Iris pigment epithelial cell (primary cell): ENCODE measurements at places on chromosomes 13 and 19.

DNA sequence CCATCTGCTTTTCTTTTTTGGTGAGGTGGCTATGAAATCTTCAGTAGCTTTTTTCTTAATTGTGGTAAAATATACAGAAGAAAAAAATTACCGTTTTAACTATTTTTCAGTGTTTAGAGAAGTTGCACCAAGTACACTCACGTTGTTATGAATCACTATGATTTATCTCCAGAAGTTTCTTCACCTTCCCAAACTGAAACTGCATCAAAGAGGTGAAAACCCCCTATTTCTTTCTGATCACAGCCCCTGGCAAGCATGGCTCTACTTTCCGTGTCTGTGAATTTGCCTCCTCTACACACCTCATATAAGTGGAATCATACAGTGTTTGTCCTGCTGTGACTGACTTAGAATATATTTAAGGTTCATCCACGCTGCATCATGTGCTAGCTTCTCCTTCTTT, 15.6 kb upstream of the SIGLEC10 start:
- no peak for DNase-seq

DNA sequence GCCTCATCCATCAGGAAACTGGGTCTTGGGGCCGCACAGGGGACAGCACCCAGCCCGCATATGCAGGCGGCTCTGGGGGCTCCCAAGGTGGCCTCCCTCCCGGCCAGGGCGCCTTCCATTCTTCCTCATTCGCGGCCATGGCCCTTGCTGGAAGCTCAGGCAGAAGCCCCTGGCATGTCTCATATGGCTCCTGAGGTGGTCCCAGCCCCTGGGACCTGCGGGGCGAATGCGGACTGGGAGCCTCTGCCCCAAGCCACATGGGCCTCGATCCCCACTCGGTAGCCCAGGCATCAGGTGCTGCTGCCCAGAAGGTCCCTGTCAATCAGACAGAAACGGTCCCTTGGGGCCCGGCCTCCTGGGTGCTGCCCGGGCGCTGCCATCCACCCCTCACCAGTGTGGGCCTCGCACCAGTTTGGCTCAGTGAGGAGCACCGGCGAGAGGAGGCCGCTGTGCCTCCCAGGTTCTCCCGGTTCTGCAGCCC, 301.6 kb downstream of the TEX29 start:
- no peak for DNase-seq

DNA sequence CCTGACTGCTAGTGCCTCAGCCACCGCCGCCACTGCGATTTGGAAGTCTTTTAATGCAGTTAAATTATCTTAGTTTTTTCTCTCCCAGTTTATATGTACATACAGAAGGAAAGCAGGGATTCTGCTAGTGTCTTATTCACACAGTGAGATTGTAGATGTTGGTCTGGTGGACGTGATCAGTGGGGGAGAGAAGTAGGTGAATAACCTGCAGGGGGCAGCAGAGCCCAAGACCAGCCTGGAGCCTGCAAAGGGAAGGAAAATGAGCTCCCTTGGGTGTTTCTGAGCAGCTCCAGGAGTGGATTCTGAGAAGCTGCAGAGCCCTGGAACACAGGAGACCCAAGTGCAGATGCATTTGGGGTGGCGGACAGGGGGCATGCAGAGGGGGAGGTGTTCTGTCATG, 26.3 kb downstream of the ZNF844 start:
- DNase-seq: peak; percentile 72

DNA sequence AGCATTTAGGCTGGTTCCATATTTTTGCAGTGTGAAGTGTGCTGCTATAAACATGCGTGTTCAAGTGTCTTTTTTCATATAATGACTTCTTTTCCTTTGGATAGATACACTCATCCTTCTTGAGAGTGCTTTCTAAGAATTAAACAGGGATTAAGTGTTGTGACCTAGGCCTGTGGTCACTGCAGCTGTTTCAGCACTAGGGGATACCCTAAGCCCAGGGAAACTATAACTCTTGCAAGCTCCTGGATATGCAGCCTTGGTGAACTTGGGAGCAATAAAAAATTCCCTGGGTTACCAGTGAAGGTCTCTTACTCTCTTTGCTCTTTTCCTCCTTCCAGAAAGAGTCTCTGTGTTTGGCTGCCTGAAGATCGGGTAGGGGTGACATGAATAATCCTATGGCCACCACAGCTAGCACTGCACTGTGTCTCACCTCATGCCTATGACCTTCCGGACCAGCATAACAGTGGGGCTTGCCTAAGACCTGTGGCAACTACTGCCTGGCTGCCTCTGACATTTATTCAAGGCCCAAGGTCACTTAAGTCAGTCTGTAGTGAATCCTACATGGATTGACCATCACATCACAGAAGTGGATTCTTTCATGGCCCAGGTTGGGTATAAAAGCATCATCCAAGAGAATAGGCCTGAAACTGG, 799.7 kb downstream of the DACH1 start:
- no peak for DNase-seq

DNA sequence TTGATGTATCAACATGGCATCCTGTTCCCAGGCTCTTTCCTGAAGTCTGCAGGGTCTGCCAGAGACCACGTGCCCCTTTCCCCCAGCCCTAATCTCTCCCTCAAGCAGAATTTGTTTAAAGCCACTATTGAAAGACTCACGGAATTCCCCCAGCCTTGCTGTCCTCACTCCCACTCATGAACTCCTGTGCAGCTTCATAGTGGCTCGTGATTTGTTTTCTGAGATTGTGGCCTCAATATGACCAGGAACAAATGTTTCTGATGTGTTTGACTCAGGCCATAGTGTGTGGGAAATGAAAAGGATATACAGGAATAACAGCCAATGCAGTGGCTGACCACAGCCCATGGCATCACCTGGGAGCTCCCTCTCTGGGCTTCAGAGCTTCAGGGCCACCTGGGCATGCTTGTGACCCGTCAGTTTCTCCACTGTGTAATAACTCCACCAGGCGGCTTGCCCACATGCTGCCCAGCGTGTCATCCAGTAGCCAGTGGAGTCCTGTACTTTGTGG, 8.1 kb upstream of the SERPINE3 start:
- DNase-seq: no peak

DNA sequence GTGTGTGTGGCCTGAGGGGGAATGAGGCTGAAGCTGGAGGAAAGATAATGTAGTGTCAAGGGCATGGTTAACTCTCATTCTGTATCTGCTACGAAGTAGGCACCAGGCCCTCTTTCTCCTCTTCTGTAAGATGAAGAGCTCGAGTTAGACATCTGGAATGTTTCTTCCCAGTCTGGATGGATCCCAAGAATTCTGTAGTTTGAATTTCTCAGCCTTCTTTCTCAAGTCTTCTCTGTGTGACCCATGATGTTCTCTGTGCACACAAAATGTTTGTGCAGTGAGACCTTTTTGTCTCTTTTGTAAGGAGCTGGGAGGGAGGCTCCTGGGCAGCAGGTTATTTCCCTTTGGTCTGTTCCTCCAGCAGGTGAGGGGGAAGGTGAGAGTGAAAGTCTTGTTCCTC, 13.7 kb downstream of the FGF9 start:
- DNase-seq: no peak

- peak; percentile 10 for DNase-seq
Observed at GRCh38 chr13:66265371-66265770, 964.8 kb downstream of the PCDH9 start.

GRCh38 chr19:6018786-6019185, 40.8 kb upstream of the RANBP3 start:
- DNase-seq: no peak

GRCh38 chr13:59111751-59112171, 1052.0 kb downstream of the DIAPH3 start:
- peak; percentile 92 for DNase-seq

DNA sequence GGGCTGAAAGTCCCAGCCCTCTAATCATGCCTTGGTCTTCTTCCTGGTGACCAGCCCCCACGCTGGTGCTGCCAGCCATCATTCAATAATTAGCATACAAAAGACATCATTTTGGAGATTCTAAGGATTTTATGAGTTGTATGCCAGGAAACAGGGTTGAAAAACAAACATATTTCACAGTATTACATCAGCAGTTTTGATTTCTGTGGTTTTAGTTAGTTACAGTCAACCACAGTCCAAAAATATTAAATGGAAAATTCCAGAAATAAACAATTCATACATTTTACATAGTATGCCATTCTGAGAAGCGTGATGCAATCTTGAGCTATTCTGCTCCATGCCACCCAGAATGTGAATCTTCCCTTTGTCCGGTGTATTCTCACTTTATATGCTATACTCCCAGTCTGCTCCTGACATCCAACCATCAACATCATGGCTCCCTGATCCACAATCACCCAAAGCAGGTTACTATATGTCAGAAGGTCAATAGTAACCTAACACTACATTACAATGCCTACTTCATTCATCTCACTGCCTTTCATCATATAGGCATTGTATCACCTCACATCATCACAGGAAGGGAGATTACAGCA, 49.2 kb downstream of the STOML3 start:
- DNase-seq: peak; percentile 3

- no peak for DNase-seq
Observed at GRCh38 chr13:77781808-77782207, 84.3 kb downstream of the SLAIN1 start.

DNA sequence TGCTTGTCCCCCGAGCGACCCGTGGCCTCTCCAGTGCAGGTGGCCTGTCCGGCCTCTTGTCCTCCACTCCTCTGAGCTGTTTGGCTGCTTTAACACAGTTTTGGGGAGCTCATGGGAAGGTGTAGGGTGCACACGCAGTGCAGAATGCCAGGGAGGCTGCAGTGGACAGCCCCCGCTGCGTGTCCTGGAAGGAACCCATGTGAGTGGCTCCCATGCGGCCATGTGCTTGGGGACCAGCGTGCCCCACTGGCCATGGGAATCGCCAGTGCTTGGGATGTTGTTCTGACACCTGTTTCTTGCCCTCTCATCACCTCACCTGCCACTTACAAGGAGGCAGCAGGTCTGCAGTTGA, 22.6 kb upstream of the F7 start:
- no peak for DNase-seq

- no peak for DNase-seq
Observed at GRCh38 chr19:50516456-50516855, 2.7 kb upstream of the ASPDH start.

- no peak for DNase-seq
Observed at GRCh38 chr19:5035793-5036697, 67.1 kb downstream of the KDM4B start.

DNA sequence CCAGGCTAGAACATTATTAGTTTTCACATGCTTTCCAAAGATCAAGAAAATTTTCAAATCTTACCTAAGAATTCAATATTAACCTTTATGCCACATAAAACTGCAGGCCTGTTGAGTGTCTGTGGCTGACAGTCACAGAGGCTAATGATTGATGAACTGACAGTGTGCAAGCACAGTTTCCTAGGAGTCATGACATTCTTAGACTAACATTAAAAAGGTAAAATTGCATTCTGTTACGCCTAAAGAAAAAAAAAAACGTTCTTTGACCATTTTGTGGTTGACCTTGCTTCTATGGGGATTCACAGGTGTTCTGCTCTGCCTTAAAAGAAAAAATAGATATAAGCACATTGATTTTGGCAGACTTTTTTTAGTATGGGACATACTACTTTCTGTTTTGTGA, 1776.2 kb downstream of the PCDH9 start:
- DNase-seq: no peak

DNA sequence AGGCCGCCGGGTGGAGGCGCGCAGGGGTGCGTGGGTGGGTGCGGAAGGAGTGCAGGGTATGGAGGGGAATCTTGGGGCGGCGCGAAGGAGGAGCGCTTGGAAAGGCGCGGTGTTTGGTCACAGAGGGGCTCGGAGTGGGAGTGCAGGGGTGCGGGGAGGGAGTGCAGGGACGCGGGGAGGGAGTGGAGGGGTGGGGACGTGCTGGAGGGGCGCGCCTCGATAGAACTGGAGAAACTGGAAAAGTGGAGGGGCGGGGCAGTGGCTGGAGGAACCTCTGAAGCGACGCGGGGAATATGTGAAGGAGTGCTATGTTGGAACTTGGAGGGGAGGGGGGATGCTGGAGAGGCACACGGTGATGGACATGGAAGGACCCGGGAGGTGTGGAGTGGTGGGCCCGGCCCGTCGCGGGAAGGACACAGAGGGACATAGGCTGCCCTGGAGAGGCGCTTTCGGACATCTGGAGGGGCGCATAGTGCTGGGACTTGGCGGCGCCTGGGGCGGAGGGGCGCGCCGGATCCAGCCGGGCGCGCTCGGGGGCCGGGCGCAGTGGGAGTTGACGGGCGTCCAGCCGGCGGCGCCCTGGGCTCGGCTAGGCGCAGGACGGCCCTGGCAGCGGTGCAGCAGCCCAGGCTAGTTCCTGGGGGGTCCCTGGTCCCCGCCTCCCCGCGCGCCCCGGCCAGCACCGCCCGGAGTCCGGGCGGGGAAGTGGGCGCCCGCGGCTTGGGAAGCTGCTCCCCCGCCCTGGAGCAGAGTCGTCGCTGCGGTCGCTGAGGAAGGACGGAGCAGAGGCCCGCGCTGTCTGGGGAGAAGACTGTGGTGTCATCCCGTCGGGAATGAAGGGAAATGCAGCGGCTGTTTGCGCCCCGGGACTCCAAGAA, 20.8 kb upstream of the SGCG start:
- no peak for DNase-seq
